Mesendoderm (in vitro differentiated cells): ENCODE measurements at places on chromosomes 4 and X.
A peak's percentile ranks its signal among the peaks of the same experiment; 100 is the strongest.

DNA sequence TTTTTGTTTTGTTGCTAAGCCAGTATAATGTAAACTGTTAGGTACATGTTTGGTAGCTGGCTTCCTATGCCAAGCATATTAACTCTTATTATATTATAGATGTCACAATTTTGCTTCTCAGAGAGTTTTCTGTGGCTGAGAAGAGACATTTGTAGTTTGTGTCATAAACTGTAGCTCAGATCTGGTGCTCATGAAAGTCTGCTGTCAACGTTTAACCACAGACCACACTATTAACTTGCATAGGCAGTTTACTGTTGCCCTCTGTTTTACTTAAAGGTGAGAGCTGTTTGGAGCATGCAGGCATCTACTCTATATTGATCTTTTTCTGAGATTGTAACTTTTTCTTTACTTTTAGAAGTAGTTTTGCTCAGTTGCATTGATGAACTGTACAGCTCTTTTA is 166.8 kb downstream of the TLL1 start:
- no peak for DNase-seq

DNA sequence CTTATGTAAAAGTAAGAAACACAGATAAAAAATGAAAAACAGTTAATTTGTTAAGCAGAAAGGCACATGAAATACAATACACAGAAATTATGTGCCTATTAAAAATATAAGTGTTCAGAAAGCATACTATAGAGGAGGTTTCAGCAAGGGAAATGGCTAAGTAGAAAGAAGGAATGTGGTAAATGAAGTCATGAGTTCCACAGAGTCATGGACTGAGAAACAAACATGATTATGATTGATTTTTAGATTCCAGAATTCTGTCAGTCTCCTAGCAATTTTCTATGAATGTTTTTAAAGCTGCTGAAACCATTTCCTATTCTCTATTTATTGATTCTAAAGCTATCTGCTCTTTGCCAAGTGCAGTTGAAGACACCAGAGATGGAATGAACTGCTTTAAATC is 1398.4 kb downstream of the ARAP2 start:
- no peak for DNase-seq

- no peak for DNase-seq
These were observed 1365.2 kb downstream of the STIM2 start for GRCh38 chr4:28225689-28226353.

- DNase-seq = no peak
These were observed 175.1 kb downstream of the PARM1 start for GRCh38 chr4:75107755-75108612.

DNA sequence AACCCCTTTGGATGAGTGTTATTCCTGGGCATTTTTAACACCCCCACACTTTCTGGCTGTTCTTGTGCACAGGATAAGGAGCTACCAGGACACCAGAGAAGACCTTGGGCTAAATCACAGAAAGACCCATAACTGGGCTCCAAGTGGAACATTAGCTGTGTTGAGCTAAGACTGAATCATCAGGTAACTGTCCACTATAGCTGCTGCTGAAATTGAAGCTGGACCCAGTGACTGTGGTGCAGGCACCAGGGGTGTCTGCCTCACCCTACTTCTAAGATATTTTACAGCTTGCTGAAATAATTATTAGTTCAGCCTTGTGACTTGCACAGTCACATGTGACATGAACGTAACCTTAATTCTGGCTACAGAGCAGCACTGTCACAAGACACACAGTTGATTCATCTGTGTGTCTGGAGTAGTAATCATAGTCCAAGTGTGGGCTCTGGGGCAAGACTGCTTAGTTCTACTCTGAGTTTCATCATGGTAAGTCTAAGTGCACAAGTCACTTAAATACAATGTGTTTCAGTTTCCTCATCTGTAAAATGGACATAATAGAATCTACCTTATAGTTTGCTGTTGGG is 127.4 kb downstream of the SLC39A8 start:
- DNase-seq = no peak

DNA sequence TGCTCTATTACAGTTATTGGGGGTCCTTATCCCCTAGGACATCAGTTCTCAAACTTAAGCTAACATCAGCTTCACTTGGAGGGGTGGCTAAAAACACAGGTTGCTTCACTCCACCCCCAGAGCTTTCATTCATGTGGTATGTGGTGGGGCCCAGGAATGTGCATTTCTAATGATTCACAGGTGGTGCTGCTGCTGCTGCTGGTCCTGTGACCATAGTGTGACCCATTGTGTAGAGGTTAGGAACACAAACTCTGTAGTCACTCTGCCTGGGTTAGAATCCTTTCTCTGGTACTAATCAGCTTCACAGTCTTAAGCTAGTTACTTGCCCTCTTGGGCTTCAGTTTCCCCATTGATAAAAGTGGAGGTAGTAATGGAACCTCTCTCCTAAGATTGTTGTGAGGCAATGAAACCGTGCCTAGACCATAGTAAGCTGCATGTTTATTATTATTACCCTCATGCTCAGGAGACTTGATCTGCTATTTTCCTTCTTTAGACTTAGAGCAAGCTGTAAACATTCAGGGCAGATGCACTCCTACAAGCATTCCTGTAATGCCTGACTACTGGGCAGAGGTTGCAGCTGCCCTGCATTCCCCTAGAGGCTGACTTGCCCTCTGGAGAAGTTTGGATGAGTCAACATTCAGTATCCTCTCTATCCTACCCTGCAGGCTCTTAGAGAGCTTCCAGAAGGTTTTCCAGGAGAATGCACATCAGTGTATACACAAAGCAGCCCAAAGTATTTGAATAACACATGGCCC is 94.1 kb upstream of the ACSL4 start:
- DNase-seq = peak; percentile 68

- no peak for DNase-seq
These were observed 490 bp upstream of the PDZD4 start for GRCh38 chrX:153830640-153831428.

GRCh38 chrX:16771483-16772398 is 14.5 kb upstream of the TXLNG start:
- peak; percentile 89 for DNase-seq

GRCh38 chr4:53626491-53626890 is 35.2 kb upstream of the LNX1 start:
- no peak for DNase-seq

DNA sequence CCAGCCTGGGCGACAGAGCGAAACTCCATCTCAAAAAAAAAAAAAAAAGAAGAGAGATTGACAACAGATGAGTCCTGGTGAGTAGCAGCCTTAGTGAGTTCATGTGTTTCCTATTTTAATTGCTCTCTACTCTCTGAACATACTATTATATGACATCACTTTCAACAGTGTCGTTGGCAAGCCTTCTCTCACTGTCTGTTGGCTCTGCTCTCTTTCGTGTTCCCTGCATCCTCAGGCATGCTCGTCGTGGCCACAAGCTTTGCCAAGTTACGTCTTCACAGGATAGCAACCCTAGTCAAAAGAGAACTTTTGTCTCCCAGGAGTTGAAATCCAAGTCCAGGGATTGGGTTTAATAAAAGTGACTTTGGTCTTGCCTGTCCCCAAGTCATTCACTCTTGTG is 117.1 kb upstream of the EGFL6 start:
- DNase-seq = no peak

GRCh38 chr4:184396570-184397515 is 77.5 kb downstream of the IRF2 start:
- no peak for DNase-seq

- DNase-seq = no peak
These were observed 364.0 kb upstream of the SPANXN4 start for GRCh38 chrX:142661696-142662095.

- no peak for DNase-seq
These were observed 11.1 kb downstream of the CENPU start for GRCh38 chr4:184722798-184723197.

DNA sequence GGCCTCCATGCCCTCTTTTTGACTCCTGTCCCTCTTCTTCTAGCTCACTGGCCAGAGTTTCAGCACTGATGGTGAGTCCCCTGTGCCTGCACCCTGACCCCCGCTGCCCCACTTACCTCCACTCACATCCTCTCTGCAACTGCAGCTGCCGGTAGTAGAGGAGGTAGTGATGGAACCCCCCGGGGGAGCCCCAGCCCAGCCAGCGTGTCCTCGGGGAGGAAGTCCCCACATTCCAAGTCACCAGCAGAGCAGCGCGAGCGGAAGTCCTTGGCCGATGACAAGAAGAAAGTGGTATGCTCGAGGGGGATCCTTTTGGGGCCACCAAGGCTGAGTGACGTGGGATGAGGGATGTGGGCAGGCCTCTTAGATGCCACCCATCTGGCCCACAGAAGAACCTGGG is 5.8 kb downstream of the ARAF start:
- no peak for DNase-seq

- no peak for DNase-seq
These were observed 31.0 kb downstream of the MTHFD2L start for GRCh38 chr4:74188912-74189311.

GRCh38 chr4:16912896-16913295 is 14.5 kb upstream of the LDB2 start:
- DNase-seq = no peak

DNA sequence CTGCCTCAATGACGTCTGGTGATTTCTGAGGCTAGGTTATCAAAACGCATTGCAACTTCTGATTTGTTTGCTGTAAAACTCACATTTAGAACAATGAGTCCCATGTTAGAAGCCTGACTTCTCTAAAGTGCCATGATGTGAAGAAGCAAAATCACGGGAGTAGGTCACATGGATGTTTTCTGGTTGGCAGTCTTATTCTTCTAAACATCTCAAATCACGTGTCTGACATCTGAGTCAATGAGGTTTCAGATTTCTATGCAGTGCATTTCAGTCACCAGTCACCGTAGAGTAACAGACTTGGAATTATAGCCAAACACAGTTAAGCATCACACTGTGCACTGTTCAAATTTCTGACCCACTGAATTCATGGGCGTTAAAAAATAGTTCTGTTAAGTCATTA is 482.1 kb downstream of the TMA16 start:
- no peak for DNase-seq

- peak; percentile 74 for DNase-seq
These were observed at the start of gene SGMS2 for GRCh38 chr4:107824350-107825071. Gene SGMS2, plus strand, starts transcription at chr4:107824932. Its CDS starts 70,622 bp downstream, at chr4:107895554.

- DNase-seq = no peak
These were observed 30.9 kb downstream of the NIPAL1 start for GRCh38 chr4:48047421-48047844.

- peak; percentile 96 for DNase-seq
These were observed 3.6 kb downstream of the MAGIX start for GRCh38 chrX:49165901-49166881.

GRCh38 chr4:173807347-173807746 is 277.3 kb upstream of the HAND2 start:
- no peak for DNase-seq

DNA sequence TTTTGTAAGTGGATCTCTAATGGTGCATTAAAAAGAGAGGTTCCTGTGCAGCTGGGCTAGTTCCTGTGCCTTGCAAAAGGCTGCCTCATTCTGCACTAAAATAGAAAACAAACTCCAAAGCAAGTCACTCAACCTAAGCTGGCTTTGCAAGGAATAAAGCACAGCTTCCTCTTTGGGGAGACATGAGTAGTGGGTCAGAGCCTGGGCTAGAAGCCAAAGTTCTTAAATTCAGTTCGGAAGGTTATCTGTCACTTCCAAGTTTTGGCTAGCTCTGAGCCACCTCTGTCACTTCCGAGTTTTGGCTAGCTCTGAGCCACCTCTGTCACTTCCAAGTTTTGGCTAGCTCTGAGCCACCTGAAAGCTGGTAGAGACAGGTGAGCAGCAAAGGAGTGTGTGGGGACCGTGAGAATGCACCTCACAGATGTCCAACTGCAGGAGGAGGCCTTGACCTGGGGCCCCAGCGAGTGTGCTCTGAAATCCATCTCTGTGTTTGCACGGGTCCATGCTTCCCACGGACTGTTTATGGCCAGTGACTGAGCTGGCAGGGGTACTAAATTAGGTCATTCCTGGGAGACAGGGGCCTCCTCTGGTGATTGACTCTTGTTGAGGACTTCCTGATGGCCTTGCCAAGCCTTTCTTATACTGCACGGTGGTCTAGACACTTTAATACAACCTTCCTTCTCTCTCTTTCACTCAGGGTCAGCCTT is 36.4 kb upstream of the MAMLD1 start:
- DNase-seq = no peak

GRCh38 chr4:169114341-169114974 is 104.4 kb upstream of the CBR4 start:
- no peak for DNase-seq

DNA sequence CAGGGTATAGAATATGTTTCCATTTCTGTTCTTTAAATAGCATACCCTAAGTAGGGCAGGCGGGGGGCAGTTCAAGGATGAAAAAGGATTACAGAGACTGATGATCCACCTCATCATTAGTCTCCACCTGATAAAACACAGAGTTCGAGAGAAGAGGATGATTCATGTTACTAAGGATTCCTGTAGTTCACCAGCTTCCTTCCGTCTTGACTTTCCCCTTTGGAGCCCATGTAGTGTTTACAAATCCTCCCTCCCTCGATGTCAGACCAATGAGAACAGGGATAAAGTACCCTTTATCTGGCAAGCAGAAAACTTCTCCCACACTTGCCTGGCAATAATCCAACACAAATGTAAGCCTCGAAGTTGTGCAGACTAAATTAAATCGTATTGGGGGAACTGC is 526.3 kb upstream of the FAM241A start:
- DNase-seq = no peak

- no peak for DNase-seq
These were observed 43.3 kb downstream of the CD40LG start for GRCh38 chrX:136691028-136691809.

DNA sequence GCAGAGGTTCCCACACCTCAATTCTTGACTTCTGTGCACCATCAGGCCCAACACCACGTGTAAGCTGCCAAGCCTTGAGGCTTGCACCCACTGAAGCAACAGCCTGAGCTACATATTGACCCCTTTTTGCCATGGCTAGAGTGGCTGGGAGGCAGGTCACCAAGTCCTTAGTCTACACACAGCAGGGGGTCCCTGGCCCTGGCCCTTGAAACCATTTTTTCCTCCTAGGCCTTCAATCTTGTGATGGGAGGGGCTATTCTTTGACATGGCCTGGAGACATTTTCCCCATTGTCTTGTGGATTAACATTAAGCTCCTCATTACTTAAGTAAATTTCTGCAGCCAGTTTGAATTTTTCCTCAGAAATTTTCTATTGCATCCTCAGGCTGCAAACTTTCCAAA is 336.6 kb downstream of the IL15 start:
- peak; percentile 2 for DNase-seq

DNA sequence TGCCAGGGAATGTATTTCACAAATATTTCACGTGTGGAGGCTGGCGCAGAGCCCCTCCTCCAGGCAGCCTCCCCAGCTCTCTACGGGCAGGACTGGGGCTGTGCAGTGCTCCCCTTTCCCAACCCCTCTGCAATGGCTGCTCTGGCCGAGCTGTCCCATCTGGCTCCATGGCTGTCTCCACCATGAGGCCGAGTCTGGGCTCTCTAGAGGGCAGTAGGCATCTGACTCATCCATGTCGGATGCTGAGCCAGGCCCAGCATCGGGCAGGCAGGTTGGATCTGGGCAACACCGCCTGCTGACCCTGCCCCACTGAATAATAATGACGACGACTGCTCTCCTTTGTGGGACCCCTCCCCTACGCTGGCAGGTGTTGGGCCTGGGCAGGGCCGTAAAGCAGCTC is 11.0 kb upstream of the SH3TC1 start:
- no peak for DNase-seq

DNA sequence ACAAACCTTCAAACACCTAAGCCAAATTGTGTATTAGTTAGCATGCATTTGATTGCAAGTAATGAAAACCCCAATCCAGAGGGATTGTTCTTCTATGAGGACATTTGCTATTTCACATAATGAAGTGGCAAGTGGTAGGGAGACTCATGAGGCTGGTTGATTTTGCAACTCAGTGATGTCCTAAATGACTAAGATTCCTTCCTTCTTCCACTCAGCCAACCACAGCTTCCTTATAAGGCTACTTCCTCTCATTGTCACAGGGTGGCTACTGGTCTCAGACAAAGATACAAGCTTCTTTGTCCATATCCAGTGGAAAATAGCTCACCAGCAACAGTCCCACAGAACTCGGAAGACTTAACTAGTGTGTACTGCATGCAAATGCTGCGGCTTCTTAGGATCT is 5.3 kb upstream of the OTC start:
- peak; percentile 60 for DNase-seq
